ENCODE measurements at places on chromosomes 3 and 15. TPM values are rescaled to one million over a fixed set of nuclear protein-coding genes. Genes with fewer than 3 reads are reported as not detected.

NR1I2 gene
- not detected for total RNA-seq

BLM gene
- 0.74 TPM for total RNA-seq

FEZF2 gene
- not detected for total RNA-seq

ECE2 gene
- not detected for total RNA-seq

CACNA2D2 gene
- 0.09 TPM for total RNA-seq

UCN2 gene
- total RNA-seq: 0.83 TPM

CILP gene
- total RNA-seq: 0.28 TPM

LYZL4 gene
- total RNA-seq: not detected

PRKCI gene
- total RNA-seq: 86.7 TPM

LMCD1 gene
- total RNA-seq: 44.2 TPM

CFAP20DC gene
- total RNA-seq: 1.6 TPM

MASP1 gene
- 319 TPM for total RNA-seq

ATP8B4 gene
- total RNA-seq: 155 TPM

GP5 gene
- total RNA-seq: 0.14 TPM

COL7A1 gene
- 46.1 TPM for total RNA-seq

PRR20G gene
- total RNA-seq: not detected

NCKIPSD gene
- total RNA-seq: 9.2 TPM

FGD5 gene
- total RNA-seq: 0.14 TPM

GALNT15 gene
- total RNA-seq: 20.2 TPM

All from smooth muscle cell of bladder (primary cell).